A549 treated with ZK216348 at 1 μM for 4 hours (cell line): ENCODE measurements at places on chromosomes 3 and 15. TPM values are rescaled to one million over a fixed set of nuclear protein-coding genes. Genes with fewer than 3 reads are reported as not detected.

Gene GOLGA6L7
- total RNA-seq: not detected in 5 replicates

Gene IGSF11
- 2.7 to 6.4 TPM (median 4.9 TPM) in 5 replicates for total RNA-seq

Gene SPATA12
- 0.20 to 0.55 TPM (median 0.40 TPM) in 5 replicates for total RNA-seq

Gene RBPMS2
- total RNA-seq: 5.9 to 10.1 TPM (median 8.5 TPM) in 5 replicates

Gene ISG20
- total RNA-seq: 23.1 to 46.0 TPM (median 39.6 TPM) in 5 replicates
